ENCODE measurements at places on chromosomes 3 and 15.

- DNase-seq: no peak
Measured at GRCh38 chr3:175836617-175837016, 977.5 kb downstream of the NAALADL2 start.

DNA sequence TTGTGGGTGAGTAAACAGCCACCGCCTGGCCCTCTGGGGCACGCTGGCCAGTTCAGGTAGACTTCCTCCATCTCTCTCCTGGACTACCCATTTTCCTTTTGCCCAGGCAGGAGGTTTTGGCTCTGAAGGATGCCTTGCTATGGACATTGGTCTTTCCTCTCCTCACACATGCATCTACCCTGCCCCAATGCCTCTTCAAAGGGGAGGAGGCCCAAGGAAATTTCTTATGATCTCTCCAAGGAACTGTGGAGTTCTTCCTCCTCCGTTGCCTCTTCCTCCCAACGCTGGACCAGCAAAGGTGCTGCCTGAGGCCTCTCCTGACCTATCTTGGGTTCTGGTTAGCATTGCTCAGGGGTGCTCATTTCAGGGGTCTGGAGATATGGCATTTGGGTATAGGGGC, 33.5 kb downstream of the POMGNT2 start:
- no peak for DNase-seq

GRCh38 chr3:115301364-115301860, 154.3 kb upstream of the ZBTB20 start:
- no peak for DNase-seq

DNA sequence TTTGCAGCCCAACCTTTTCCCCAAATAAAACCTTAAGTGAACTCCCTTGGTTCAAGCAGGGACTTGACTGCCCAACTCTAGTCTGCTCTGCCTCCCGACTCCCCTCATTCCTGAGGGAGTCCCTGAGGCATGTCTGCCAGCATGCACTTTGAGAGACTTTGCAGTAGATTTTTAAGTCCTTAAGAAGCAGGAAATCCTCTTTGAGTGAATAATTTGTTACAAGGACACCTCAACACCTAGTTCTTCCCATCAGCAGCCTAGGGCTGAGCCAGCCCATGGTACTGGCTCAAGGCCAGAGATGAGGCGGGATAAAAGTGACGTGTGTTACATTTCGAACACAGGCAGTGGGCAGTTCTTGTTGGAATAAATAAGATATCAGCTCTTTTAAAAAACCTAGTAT, 204.3 kb upstream of the SLC2A2 start:
- DNase-seq: no peak

- DNase-seq: no peak
Measured at GRCh38 chr3:153291059-153291685, 129.1 kb downstream of the RAP2B start.

DNA sequence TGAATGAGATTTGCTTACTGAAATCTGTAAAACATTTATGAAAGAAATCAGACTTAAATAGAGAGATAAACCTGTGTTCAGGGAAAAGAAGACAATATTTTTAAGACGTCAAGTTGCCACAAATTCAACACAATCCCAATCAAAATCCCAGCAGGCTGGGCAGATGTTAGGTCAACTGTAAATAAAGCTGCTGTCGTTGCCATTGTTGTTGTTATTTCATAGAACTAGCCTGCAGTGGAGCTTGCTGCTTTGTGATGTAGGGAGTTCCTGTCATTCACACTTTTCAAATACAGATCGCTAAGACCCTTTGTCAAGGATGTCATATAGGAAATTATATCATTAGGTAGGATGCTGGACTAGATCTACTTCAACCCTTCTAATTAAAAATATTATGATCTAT, 123.1 kb downstream of the NEO1 start:
- DNase-seq: no peak

DNA sequence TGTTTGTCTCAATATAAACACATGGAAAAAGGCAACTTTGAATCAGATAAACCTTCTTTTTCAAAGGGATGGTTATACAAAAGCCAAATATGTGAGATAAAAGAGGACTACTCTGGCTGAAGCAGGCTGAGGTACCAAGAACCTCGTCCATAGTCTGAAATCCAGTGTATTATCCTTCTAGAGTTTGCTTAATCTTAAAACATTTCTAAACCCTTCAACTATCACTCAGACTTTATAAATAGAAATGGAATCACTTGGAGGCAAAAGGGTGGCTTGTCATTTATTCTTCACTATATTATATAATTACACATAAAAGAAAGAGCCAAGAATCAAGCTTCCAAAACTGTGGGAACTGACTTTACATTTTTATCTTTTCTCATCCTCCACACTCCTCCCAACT, 303.6 kb downstream of the PLCL2 start:
- no peak for DNase-seq

- no peak for DNase-seq
Measured at GRCh38 chr15:88805031-88805780, 2.0 kb downstream of the ACAN start.

- DNase-seq: no peak
Measured at GRCh38 chr15:62021991-62022600, 38.2 kb downstream of the VPS13C start.

DNA sequence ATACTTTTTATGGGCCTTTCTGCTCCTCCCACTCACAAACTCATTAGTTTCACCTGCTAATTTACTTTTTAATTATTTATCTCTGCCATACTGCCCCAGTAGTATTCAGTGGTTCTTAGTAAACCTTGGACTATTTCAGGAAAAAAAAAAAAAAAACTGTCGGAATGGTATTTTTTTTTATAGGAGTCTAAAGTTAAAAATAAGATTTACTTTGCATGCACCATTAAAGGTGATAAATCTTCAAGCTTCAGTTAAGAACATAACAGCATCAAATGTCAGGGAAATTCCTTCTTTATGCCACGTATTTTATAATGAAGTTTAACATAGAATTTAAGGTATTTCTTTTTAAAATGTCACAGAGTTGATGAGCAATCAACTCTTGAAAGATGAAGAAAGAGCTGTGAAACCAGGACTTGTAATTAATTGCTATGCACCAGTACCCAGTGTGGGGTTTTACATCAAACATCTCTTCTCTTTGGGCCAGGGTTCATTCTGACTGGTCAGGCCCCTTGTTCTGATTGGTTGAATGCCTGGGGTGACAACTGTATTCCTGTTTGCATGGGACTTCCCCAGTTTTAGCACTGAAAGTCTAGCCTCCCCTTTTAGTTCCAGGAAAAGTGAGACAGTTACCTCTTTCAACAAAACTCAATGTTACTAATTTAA, 40.3 kb upstream of the PTPRG start:
- no peak for DNase-seq

- no peak for DNase-seq
Measured at GRCh38 chr3:117063930-117064329, 354.4 kb downstream of the TUSC7 start.

DNA sequence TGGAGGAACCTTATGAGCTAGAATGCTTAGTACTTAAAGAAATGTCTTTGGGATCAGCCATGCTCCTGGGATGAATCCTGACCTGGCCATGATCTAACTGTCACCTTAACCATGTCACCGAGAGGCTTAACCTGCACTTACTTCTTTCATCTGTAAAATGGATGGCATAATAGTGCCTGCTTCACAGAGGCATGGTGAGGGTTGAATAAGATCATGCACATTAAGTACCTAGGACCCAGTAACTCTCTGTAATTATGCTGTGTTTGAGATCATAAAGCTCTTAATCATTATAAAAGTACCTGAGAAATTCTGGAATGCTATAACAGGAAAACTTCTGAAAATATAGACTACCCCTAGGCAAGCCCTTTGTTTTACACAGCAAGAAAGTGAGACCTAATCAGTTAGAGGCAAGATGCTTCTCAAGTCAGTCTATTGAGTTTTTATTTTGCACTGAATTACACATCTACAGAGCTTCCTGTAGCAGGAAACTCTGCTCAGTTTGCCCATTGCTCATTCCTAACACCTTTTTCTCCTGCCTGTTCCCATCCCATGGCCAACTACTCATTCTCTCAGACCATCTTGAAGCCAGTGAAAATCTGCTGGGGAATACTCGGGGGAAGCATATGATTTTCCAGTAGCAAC, 1015.5 kb upstream of the CFAP20DC start:
- no peak for DNase-seq

GRCh38 chr15:40499931-40500330, 29.1 kb downstream of the CHST14 start:
- DNase-seq: no peak

DNA sequence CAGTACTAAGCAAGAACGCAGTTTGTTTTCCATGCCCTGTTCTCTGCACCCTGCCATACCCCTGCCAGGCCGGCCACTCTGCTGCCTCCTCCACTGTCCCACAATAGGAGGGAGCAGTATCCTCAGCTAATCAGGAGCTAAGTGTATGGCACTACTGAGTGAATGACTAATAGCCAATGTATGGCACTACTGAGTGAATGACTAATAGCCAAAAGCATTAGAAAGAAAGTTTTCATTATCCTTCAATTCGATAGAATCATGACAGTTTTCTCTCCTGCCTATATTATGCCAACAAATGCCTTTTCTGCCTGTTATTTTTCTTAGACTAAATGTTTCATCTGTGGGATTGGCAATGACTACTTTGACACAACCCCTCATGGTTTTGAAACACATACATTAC, 107.5 kb upstream of the CHRM5 start:
- no peak for DNase-seq
